ENCODE measurements at places on chromosomes 7 and 10.

- no peak for DNase-seq
These were observed 119.6 kb downstream of the PRKAG2 start for GRCh38 chr7:151757274-151757673.

DNA sequence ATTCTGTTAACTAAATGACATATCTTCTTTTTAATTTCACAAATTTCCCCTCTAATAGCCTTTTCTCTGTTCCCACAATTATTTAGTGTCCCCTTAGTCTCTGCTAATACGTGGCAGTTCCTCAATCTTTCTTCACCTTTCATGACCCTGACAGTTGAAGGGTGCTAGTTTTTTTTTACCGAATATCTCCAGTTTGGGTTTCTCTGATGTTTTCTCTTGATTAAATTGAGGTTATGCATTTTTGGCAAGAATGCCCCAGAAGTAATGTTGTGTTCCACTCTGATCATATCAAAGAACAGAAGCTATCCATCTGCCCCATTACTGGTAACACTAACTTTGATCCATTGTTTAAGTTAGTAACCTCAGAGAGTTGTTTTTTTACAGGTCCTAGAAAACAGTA lies 133.6 kb upstream of the ASAH2 start:
- no peak for DNase-seq

DNA sequence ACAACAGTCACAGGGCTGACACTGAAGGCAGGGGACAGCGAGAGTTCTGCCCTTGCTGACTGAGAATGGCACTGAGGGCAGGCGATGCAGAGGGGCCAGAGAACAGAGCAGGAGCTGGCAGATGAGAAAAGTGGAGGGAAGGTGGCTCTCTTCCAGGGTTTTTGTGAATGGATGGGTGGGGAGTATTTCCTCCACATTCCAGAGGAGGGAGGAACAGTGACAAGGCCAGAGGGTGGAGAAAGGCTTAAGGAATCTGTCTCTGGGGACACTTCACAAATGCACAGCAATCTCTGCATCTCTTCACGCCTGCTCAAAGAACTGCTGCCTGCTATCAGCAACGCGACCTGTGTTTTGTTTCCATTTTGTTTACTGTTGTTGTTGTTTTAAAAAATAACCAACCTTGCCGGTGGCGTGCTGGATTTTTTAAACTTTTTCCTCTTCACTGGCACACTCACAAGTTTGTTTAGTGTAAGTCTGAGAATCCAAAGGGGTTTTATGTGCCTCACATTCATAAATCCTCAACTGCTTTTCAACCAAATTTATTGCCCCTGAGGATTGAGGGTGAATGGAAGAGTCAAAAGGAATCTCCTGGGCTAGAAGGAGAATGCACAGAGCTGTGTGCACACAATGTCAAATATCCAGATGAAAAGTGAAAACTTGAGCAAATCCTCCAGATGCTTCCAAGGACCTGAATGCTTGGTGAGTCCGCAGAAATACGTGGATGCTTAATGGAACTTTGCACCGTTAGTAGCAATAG lies 129.3 kb downstream of the GLI3 start:
- peak; percentile 94 for DNase-seq

DNA sequence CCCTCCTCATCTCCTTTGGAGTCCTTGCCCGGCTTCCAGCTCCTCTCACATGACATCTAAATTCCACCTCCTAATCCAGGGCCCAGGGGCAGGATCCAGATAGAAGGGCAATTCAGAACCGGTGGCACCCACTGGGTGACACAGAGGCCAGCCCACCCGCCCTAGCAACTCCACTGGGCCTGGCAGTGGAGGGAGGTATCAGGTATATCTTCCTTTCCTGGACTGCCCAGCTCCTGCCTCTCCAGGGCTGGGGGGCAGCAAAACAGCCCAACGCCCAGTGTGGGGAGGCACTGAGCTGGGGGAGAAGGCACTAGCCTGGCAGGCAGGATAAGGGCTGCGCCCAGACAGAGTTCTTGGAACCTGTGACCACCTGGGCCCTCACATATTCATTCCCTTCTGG lies 10.4 kb upstream of the TRIM8 start:
- DNase-seq = no peak

DNA sequence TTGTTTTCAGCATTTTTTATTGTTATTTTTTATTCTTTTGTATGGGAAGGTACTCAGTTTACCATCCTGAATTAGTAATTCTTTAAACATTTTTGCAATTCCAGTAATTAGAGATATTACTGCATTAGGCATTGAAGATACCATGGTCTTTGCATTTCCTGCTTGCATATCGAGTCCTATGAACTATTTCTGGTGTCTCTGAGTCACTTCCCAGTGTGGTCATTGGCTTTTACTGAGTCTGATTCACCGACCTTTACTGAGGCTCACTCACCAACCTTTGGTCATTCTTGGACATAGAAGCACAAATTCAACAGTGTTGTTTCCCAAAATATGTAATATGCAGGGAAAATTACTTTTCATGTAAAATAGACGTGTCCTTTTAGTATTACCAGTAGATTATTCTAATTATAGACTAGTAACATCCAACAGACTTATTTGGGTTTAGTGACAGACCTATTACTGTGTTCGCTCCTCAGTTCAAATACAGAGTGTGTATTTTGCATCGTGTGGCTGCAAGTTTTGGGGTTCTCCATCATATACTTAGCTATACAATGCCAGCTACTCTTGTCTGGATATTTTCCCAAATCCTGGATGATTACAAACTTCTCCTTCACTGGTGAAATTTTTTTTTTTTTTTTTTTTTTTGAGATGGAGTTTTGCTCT lies 180.7 kb upstream of the PRSS1 start:
- DNase-seq = peak; percentile 62

DNA sequence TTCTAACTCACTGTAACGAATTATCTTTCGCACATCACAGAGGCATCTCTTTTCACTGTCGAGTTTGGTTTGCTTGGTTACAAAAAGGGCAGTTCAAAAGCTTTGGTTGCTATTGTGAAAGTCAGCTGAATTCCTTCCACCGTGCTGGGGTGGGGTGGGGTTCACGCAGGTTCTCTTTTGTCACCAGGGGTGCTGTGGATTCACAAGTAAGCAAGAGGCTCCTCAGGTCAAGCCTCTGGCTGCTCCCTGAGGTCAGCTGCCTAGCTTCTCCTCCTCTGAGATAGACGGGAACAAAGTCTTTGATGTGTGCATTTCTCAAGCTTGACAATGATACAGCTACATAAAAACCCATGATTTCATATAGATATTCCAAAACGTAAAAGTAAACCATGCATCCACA lies 47.7 kb downstream of the EGFR start:
- DNase-seq = no peak

DNA sequence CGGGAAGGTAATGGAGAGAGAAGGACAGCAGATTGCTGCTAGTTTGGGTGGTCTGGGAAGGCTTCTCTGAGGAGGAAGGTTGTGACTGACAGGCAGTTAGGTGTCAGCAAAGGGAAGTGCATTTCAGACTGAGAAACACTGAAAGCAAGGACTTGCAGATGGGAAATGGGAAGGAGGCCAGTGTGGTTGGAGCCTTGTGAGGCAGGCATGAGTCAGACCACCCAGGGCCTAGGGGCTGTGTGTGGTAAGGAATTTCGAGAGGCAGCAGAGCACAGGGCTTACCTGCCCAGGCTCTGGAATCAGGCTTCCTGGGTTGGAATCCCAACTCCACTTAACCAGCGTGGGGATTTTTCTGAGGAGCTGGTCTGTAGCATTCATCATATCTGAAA lies 53.5 kb downstream of the NRF1 start:
- peak; percentile 78 for DNase-seq

DNA sequence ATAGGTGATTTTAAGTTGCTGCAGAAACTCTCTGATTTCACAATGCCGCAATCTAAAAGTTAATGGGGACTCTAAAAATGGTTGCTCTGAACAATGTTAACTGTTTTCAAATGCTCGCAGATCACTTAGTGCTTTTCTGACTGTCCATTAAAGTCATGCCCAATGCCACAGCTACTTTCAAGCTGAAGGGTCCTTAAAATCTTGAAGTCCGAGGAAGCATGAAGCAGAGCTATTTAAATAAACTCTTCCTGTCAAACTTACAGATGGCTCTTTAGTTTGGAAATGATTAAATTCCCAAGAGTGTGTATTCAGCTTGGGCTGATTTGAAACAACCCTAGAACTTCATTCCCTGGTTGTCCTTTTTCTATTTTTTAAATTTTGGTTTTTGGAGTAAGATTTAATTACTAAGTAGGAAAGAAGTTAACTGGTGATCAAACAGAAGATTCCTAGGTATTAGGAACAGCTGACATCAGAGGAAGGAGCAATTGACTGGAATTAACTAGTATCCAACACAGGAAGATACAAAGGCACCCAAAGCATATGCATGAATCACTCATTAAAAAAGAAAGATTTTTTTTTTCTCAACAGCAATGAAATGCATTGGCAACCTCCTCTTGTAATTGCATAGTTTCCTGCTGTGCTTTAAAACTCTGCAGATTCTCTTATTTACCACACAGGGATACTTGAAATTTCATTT lies 105.1 kb downstream of the NRP1 start:
- no peak for DNase-seq

DNA sequence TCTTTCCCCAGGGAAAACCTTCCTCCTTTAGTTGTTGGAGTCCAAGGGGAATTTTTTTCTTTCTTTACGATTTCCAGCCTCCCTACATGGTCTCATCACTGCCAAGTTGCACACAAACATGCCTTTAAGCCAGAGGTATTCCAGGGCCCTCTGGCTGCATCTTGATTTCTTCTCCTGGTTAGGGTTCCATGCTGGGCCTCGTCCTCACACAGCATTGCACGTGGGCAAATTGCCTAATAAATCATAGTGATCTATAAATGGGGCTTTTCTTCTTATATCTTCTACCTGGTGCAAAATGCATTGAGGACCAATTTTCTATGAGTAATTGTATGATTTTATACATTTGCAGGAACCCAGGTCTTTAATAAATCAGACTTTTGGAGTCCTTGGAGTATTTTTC lies 284.2 kb downstream of the C7orf25 start:
- DNase-seq = no peak

- DNase-seq = no peak
These were observed 3.3 kb upstream of the ABLIM1 start for GRCh38 chr10:114661212-114661880.

DNA sequence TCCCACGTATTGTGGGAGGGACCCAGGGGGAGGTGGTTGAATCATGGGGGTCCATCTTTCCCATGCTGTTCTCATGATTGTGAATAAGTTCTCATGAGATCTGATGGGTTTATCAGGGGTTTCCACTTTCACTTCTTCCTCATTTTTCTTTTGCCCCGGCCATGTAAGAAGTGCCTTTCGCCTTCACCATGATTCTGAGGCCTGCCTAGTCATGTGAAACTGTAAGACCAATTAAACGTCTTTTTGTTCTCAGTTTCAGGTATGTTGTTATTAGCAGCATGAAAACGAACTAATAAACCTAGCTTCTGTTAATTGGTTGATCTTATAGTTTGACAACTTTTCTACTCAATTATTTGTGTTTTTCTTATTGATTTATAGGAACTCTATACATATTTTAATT lies 206.3 kb downstream of the NXPH1 start:
- DNase-seq = no peak

GRCh38 chr7:140144821-140145220 lies 32.0 kb downstream of the KDM7A start:
- DNase-seq = no peak

DNA sequence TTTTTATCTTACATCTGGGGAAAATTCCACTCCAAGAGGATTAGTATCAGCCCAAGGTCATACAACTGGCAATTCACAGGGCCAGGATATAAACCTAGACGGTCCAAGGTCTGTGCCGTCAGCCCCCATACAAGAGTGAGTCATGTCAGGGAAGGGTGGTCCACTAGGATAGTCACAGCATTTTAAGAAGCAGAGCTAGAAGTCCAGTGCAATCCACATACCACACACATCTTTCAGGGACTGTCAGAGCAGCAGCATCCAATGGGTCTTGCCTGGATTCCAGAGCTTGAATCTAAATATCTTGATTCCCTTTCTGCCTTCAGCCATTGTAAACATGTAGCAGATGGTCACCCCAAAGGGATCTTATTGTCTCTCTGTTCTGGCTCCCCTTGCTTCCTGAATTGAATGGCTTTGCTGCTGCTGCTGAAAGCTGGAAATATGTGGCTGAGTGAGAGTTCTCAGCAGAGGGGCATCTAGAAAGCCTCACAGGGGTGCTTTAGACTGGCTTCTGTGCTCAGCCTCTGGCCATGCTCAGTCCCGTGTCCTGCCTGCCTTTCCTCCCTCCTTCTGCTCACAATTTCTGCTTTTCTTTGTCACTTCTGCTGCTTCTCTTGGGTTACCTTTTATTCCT lies 9.9 kb upstream of the OR6V1 start:
- DNase-seq = no peak

DNA sequence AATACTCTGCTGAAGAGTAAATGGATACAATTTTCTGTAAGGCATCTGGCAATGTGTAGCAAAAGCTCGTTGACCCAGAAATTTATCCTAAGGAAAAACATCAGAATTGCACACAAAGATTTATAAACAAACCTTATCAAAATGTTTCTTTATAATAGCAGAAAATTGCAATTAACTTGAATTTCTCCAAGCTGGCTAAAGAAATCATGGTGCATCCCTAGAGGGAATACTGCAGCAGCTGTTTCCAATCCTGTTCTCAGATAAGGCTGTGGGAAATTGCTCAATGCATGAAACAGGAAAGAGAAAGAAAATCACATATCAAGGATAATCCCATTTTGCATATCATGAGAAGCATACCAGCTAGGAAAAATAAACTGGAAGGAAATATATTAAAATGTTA lies 18.7 kb downstream of the TACR2 start:
- DNase-seq = no peak

GRCh38 chr7:123655614-123656013 lies at the start of gene LMOD2:
LMOD2 (plus strand) TSS chr7:123655866; CDS start chr7:123655964, 98 bp downstream.
- DNase-seq = no peak

- no peak for DNase-seq
These were observed 333.1 kb downstream of the TNS3 start for GRCh38 chr7:47248797-47249196.

DNA sequence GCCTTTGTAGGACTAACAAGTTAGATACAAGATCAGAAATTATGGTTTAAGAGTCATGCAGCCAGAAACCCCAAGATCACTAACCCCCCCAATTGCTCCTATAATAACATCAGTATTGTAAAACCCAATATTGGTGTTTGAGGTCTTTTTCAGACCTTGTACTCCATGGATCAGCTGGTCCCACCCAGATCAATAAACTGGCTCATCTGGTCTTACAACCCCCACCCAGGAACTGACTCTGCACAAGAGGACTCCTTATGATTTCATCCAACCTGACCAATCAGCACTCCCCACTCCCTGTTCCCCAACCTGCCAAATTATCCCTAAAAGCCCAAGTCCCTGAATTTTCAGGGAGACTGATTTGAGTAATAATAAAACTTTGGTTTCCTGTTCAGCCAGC lies 6.4 kb upstream of the GSAP start:
- DNase-seq = no peak

- DNase-seq = no peak
These were observed 995 bp upstream of the PARD3 start for GRCh38 chr10:34816085-34816496.

DNA sequence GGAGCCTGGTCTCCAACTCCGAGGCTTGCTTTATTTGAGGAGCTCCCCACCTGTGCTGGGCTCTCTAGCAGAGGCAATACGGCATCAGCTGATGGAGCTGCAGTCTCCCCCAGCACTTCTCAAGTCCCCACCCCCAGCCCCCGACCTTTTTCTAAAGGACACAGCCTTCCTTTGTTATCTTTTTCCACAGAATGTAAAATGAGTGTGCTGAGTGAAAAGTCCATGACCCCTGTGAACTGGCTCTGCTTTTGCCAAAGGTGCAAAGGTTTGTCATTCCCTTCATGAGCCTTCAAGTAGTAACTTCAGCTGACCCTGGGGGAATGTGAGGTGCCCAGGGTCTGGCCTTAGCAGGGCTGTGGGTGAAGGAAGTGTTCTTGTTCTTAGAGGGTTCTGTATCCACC lies 25.5 kb downstream of the LRRC4 start:
- no peak for DNase-seq

GRCh38 chr10:29826801-29827450 lies 192.2 kb upstream of the SVIL start:
- DNase-seq = no peak

Data from urothelium cell line (cell line).